NCI-H1694 treated with DMSO at 0.1 percent for 48 hours (cell line): ENCODE measurements at places on chromosomes 1 and 21.

- no peak for DNase-seq
Measured at GRCh38 chr1:151477066-151477465, 17.8 kb upstream of the POGZ start.

- DNase-seq, result no peak
Measured at GRCh38 chr1:203663294-203663693, 36.7 kb downstream of the ATP2B4 start.

GRCh38 chr1:44084998-44085675 is 33.5 kb upstream of the KLF17 start:
- DNase-seq, result no peak

DNA sequence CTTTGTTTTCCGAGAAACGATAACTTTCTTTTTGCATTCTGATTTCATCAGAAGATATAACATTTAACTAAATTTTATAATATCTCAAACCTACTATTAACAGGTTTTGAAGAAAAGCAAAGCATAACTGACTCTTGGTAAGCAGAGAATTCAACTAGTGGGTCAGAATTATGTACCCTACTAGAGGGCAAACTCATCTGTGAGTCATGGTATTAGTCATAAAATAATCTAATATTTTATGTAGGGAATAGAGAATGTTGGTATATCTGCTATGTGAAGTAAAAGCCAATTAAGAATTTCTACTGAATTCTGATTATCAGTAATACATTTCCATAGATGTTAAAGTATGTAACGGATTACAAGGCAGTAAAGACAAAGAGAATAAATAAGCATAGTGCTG is 56.8 kb downstream of the USP1 start:
- no peak for DNase-seq

GRCh38 chr1:161770250-161770649 is 4.1 kb downstream of the ATF6 start:
- no peak for DNase-seq

DNA sequence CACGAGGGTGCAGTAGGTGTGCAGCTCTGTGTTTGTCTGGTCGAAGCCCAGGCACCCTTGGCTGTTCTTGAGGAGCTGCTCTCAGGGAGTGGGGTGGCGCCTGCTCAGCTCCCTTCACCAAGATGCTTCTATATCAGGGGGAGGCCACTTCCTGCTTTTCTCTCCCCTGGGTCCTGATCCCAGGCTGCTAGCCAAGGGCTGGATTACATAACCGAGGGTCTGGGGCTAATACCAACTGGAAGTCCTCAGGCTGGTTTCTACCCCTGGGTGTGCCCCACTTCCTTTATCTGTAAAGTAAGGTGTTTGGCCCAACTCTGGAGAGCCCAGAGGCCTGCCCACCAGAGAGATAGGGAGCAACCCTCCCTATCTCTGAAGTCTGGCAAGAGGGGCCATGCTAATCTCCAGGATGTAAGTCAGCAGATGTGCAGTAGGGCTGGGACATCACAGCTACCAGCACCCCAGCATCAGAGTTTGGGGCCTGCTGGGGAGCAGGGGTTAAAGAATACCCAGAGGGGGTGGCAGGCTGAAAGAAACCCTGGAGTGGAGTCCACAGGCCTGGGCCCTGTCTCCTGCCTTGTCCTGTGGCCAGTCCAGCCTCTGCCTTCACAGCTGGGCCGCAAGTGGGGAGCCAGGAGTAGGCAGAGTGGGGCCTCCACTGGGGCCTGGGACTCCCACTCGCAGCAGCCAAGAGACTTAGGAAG is 2.1 kb downstream of the SELENBP1 start:
- DNase-seq, result peak; percentile 99
